ENCODE measurements at places on chromosomes 7 and 10. TPM values are rescaled to one million over a fixed set of nuclear protein-coding genes. Genes with fewer than 3 reads are reported as not detected.
A peak's percentile ranks its signal among the peaks of the same experiment; 100 is the strongest.

The LGI1 gene
- not detected for polyA plus RNA-seq

The MOGAT3 gene
- polyA plus RNA-seq = not detected

GRCh38 chr7:119482209-119482608, 790.8 kb upstream of the KCND2 start:
- peak; percentile 9 for DNase-seq

GRCh38 chr10:68735119-68735518, 14.1 kb downstream of the CCAR1 start:
- no peak for DNase-seq

- peak; percentile 84 for DNase-seq
Observed at GRCh38 chr10:89515031-89515841, 20.2 kb downstream of the SLC16A12 start.

DNA sequence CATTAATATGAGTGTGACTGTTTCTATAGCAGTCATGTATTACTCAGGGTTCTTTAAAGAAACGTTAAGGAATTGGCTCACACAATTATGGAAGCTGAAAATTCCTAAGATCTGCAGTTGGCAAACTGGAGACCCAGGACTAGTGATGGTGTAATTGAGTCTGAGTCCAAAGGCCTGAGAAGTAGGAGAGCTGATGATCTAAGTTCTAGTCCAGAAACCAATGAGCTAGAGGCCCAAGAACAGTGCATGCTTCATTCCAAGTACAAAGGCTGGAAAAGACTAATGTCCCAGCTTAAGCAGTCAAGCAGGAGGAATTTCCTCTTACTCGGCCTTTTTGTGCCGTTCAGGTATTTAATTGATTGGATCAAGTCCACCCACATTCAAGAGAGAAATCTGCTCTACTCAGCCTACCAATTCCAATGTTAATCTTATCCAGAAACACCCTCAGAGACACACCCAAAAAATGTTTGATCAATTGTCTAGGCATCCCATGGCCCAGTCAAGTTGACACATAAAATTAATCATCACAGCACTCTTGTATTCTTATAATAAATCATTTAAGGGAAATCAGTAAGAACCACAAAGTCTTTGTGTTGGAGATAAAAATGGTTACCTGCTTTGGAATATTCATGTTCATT, 312.1 kb downstream of the PRKG1 start:
- no peak for DNase-seq
